ENCODE measurements at places on chromosomes 3 and 15.

- no peak for DNase-seq
These were observed 30.3 kb upstream of the PSMD6 start for GRCh38 chr3:64053581-64053980.

DNA sequence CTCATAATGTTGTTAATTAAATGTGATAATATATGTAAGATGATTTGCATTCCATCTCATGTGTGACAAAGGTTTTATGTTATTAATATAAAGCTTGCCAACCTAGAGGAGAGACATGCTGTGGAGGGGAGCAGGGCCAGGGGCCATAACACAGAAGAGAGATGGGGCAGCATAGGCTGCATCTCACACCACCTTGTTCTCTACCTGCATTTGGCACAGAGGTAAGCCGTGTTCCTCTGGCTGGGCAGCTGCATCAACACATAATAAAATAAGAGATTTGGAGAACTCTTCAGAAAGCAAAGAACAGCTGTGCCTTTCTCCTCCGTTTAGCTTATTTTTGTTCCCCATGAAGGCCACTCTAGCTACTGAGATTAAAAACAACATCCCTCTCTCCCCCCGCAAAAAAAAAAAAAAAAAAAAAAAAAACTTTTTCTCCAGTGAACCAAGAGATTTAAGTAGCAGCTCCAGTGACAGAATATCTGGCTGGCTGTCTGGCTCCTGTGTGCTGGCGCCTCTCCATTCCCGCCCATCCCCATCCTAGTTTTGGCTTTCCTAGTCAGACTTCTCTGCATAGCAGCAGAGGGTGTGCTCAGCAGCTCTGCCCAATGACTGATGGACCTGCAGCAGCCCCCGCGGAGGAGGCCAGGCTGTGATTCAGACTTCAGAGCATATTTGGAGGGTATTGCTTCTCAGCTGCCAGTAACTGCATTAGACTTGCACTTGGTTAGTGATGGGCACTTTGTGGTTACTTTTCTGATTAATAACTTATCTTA lies 52.2 kb upstream of the STXBP5L start:
- no peak for DNase-seq

GRCh38 chr15:39074341-39074985 lies 506.4 kb upstream of the THBS1 start:
- no peak for DNase-seq

GRCh38 chr3:13079051-13079450 lies 5.8 kb upstream of the IQSEC1 start:
- no peak for DNase-seq

- no peak for DNase-seq
These were observed 36.8 kb upstream of the MAP3K13 start for GRCh38 chr3:185325946-185326791.

GRCh38 chr3:193815246-193816027 lies 222.4 kb downstream of the OPA1 start:
- DNase-seq: no peak

DNA sequence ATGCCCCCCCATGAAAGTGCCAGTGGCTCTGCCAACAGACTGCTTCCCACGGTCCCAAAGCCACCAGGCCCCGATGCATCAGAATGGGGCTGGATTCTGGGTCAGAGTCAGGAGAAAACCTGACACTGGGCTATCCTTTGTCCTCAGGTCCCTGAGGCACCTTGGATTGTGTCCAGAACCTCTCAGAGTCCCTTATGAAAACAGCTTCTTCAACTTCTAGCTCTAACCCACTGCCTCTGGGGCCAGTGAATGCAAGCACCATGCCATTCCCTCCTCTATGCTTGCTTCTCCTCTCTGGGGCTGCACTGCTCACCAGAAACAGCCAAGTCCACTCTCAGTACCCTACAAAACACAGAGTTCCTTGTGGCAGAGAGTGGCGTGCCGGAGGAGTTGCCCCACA lies 9.9 kb downstream of the CRABP1 start:
- no peak for DNase-seq

- DNase-seq: no peak
These were observed 699 bp downstream of the MEGF11 start for GRCh38 chr15:66252685-66253417.

DNA sequence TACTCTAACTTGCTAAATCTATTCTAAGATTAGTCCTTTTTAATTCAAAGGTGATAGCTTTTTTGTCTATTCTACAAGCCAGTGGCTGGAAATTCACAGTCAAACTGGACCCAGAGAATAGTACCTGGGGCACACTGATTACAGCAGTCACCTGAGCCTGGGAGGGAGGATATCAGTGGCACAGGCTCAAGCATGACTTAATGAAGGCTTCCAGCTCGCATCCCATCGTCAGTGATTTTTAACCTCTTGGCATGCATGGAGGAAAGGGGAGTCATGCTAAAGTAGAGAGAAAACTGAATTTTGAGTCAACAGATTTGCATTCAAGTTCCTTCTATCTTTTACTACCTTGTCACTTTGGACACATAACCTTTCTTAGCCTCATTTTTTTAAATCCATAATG lies 24.8 kb downstream of the GOLIM4 start:
- no peak for DNase-seq

DNA sequence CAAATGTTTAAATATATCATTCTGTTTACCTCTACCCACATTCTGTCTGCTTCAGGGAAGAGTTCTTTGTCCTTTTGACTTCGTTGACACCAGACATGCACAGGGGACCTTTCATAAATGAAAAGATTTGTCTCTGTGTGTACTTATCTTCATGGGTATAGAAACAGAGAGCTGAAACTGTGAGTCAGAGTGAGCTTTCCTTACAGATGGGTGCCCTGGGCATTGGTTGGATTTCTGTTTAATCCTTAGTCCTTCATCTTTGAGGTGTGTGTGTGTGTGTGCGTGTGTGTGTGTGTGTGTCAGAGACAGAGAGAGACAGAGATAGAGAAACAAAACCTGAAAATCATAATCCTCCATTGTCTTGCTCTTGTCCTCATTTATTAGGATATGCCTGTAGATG lies 517.4 kb downstream of the TUSC7 start:
- no peak for DNase-seq

DNA sequence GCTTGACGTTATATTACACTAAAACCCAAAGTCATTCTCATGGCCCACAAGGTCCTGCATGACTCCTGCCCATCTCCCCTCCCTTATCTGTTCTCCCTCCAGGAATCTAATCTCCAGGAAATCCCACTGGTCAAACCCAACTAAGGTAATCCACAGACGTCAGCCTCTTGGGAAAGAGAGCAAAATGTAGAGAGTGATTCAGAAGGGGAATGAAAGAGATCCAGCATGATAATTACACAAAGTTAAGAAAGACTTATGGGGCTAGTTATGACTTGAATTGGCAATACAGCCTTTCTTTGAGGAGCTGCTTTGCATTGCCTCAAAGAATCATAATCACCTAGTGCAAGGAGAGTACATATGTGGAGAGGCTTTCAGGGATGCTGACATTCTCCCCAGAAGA lies 137.8 kb upstream of the MYRIP start:
- DNase-seq: no peak

GRCh38 chr3:25863416-25863959 lies 73.6 kb downstream of the OXSM start:
- DNase-seq: no peak

GRCh38 chr3:128998561-128998960 lies 2.5 kb upstream of the EFCC1 start:
- DNase-seq: no peak

DNA sequence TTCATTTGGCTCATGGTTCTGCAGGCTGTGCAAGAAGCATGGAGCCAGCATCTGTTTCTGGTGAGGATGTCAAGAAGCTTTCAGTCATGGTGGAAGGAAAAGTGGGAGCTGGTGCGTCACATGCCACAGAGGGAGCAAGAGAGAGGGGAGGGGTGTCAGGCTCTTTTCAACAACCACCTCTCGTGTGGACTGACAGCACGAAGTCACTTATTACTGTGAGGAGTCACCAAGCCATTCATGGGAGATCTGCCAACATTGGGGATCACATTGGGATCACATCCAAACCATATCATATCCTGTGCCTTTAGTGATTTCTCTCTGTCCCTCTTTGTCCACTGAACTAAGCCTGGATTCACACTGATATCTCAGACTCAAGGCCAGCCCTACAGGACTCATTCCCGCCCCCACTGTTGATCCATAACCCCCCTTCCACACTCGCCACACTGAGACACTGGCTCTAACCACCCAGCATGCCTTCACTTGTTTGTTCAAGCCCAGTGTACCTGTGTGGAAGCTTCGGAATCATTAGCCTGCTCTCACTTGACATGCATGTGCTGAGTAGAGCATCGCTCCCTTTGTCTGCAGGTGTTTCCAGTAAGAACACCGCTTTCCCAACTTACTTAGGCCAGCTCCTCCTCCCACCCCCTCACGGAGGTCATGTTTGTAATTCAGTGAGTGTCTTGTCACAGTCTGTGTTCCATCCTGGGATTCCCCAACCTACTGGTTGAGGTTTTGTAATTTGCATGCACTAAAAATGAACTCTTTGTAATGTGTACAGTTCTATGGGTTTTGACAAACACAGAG lies 132.2 kb downstream of the KLF13 start:
- DNase-seq: no peak

GRCh38 chr15:40763801-40764628 lies at the start of gene GCHFR:
Gene GCHFR (plus strand): TSS chr15:40764068. CDS start chr15:40764181, 113 bp downstream.
- no peak for DNase-seq

DNA sequence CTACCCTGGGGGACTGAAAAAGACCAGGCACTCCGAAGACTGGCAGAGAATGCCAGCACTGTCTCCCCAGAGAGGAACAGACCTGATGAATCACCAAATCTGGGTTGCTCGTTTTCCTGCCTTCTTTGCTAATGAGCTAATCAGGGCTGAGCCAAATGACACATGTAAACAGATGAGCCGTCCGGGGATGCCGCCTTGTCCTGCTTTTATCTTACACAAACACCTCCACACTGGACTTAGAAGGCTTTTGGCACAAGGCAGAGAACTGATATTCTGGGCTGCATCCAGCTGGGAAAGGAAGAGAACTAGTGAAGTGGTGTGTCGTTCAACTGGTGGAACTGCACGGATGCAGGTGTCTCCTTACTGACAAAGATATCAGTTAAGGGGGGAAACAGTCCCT lies 88.1 kb downstream of the MECOM start:
- DNase-seq: no peak

DNA sequence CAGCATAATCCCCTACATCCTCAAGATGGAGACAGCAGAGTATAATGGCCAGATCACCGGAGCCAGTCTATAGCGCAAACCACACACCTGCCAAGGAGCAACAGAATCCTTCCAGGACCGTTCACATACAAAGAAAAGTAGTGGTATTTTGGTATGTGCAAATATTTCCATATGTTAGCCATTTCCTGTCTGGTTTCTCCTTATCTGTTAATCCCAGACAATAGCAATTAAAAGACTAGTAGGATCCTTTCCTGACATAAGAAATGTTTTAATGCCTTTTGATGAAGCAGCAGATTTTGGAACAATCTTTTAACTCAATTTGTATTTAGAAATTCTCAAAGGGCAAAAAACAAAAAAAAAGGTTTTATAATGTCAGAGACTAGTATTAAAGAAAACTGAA lies 22.2 kb downstream of the MRPS25 start:
- DNase-seq: no peak

DNA sequence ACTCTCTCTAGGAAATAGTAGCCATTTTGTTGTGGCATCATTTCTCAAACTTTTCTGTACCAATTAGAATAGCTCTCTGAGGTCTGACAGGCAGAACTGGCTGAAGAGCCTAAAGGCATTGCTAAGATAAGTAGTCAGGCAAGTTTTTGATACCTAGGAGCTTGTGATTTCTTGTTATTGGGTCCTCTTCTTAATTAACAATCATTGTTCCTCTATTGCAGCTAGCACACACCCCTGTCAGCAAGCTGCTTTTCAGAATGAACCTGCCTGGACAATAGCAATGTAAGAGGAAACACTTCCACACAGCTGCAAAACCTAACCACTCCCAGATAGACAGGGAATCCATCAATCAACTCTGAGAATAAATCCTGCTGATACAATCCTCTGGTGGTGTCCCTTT lies 403.9 kb upstream of the TBL1XR1 start:
- DNase-seq: no peak

DNA sequence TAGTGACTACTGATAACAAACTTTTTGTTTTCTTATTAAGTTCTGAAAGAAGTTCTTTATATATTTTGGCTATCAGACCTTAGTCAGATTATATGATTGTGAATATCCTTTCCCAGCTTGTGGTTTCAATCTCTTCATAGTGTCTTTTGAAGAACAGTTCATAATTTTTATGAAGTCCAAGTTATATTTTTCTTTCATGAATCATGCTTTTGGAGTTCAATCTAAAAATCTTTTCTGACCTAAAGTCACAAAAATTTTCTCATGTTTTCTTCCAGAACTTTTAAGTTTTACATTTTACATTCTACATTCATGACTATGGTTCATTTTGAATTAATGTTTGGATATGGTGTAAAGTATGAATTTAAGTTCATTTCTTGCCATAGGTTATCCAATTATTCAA lies 34.2 kb upstream of the OCA2 start:
- no peak for DNase-seq

GRCh38 chr3:195102609-195103467 lies 168.1 kb downstream of the XXYLT1 start:
- DNase-seq: no peak

- no peak for DNase-seq
These were observed 643 bp downstream of the MYO5A start for GRCh38 chr15:52527911-52528563.

GRCh38 chr3:42872718-42873117 lies 3.0 kb downstream of the CYP8B1 start:
- DNase-seq: no peak

- DNase-seq: no peak
These were observed 418.2 kb downstream of the EPHB1 start for GRCh38 chr3:135213213-135213612.

DNA sequence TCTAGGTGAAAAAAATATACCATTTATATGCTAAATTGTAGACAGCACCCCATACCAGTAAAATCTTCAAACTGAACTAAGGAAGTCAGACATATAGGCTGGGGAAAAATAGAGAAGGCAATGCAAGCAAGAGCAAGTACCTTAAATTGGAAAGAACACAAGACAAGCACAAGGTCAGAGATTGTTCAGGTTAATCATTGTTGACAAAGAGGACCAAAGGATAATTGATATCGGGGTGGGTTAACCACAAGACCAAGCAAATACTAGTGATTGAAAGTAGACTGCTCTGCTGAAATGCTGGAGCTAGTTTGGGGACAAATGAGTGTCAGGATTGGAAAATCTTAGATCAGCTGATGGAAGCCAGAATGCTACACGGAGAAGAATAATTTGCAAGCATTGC lies 499.8 kb downstream of the ROBO2 start:
- no peak for DNase-seq

DNA sequence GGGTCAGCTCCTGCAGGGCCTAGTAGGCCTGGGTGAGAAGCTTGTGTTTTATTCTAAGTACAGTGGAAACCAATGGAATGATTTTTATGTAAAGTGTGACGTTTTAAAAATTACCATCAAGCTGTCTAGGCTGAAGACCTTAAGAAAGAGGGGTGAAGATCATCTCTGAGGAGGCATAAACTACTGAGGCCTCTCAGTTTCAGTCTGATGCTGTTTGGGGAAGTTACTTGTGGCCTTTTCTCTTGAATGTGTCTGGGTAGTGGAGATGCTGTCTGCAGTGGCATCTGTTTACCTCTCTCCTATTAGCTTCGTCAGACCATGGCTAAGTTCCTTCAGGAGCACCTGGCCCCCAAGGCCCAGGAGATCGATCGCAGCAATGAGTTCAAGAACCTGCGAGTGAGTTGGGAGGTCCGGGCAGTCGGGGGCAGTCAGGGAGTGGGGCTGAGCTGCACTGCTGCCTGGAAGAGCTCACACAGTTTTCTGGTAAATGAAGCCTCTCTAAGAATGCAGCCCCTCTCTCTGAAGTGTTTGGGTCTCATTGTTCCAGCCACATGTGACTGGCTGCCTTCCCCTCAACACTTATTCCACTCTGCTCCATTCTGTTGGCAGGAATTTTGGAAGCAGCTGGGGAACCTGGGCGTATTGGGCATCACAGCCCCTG lies 1.9 kb downstream of the IVD start:
- no peak for DNase-seq

GRCh38 chr15:96337365-96338023 lies 7.0 kb downstream of the NR2F2 start:
- no peak for DNase-seq
